Karpas-422 (cell line): ENCODE measurements at places on chromosomes 4 and X.
A peak's percentile ranks its signal among the peaks of the same experiment; 100 is the strongest.

GRCh38 chr4:7323461-7323871 lies 111.3 kb downstream of the PSAPL1 start:
- no peak for DNase-seq
- no peaks in the 10 kb centered on the region for H3K27me3 ChIP-seq
- no peaks in the 10 kb centered on the region for H3K36me3 ChIP-seq
- H3K4me3 ChIP-seq = no peak overlapping the region
- H3K27ac ChIP-seq = no peak overlapping the region

- H3K4me1 ChIP-seq = no peaks in the 10 kb centered on the region
- H3K4me3 ChIP-seq = no peak overlapping the region
- no peak for DNase-seq
- no peak overlapping the region for H3K27ac ChIP-seq
- no peaks in the 10 kb centered on the region for H3K27me3 ChIP-seq
Measured at GRCh38 chr4:7020290-7020689, 22.9 kb upstream of the TADA2B start.

GRCh38 chr4:86048426-86048825 lies 311.4 kb downstream of the MAPK10 start:
- no peak overlapping the region for H3K27ac ChIP-seq
- peaks cover 12% of the 10 kb centered on the region for H3K36me3 ChIP-seq
- H3K27me3 ChIP-seq = no peaks in the 10 kb centered on the region
- H3K4me3 ChIP-seq = no peak overlapping the region
- H3K4me1 ChIP-seq = peaks cover 29% of the 10 kb centered on the region
- no peak for DNase-seq

DNA sequence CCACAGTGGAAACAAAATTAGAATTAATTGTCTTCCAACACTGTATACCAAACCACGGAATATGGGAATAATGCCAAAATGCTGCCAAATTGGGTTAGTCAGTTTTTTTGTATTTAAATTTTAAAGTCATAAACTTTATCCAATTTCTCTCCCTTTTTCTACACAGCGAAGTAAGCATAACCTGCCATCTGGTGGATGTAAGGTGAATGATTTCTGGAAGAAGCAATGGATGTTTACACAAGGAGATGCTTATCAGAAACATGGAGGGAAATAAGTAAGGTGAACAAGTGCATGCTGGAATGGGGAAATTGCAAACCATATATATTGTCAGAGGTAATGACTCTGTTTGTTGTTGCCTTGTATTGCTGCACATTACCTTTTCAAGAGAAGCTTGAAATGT lies 691.9 kb downstream of the TECRL start:
- no peaks in the 10 kb centered on the region for H3K4me1 ChIP-seq
- H3K27ac ChIP-seq = no peak overlapping the region
- H3K27me3 ChIP-seq = no peaks in the 10 kb centered on the region
- no peak overlapping the region for H3K4me3 ChIP-seq
- no peaks in the 10 kb centered on the region for H3K36me3 ChIP-seq
- peak; percentile 62 for DNase-seq

GRCh38 chrX:123740536-123740935 lies 7.7 kb upstream of the THOC2 start:
- no peaks in the 10 kb centered on the region for H3K36me3 ChIP-seq
- no peak overlapping the region for H3K27ac ChIP-seq
- H3K27me3 ChIP-seq = no peaks in the 10 kb centered on the region
- H3K4me1 ChIP-seq = no peaks in the 10 kb centered on the region
- no peak for DNase-seq
